ENCODE measurements at places on chromosomes 3 and 15. TPM values are rescaled to one million over a fixed set of nuclear protein-coding genes. Genes with fewer than 3 reads are reported as not detected.

XCR1 gene
- total RNA-seq: not detected

LRRC31 gene
- total RNA-seq: not detected

CLDN11 gene
- 0.69 TPM for total RNA-seq

THSD4 gene
- total RNA-seq: 0.36 TPM

CRTC3 gene
- 31.0 TPM for total RNA-seq

ZNF502 gene
- total RNA-seq: 2.9 TPM

CCNDBP1 gene
- total RNA-seq: 85.8 TPM

RPUSD2 gene
- 10.0 TPM for total RNA-seq

KBTBD13 gene
- total RNA-seq: not detected

GOLGA8T gene
- total RNA-seq: not detected

ADCY5 gene
- total RNA-seq: under 0.01 TPM

SKOR1 gene
- 0.36 TPM for total RNA-seq

UBAP1L gene
- 10.2 TPM for total RNA-seq

DGKG gene
- 6.0 TPM for total RNA-seq

SEMA6D gene
- 39.6 TPM for total RNA-seq

NRROS gene
- total RNA-seq: 14.5 TPM

HEMK1 gene
- 6.0 TPM for total RNA-seq

GOLGA6D gene
- total RNA-seq: not detected

ACAN gene
- total RNA-seq: not detected

COMMD2 gene
- total RNA-seq: 32.0 TPM
